Foreskin fibroblast (primary cell): ENCODE measurements at places on chromosomes 6 and 20.

GRCh38 chr6:149362289-149362688 is 37.8 kb upstream of the SUMO4 start:
- no peak for DNase-seq

DNA sequence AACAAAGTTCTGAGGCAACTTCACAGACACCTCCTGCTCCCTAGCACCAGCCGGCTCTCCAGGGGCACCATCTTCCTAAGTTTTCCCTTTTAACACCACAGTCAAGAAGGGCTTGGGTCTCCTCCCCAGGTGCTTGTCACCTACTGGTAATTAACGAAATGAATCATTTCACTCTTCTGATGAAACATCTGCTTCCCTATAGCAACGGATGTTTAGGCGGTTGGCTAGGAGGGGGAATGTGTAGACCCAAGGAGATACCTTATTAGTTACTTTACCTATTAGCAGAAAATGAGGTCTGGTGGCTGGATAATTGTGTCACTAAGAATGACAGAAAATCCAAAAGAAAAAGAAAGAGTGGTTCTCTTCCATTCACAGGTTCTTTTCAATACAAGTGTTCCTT is 46.3 kb upstream of the FABP7 start:
- no peak for DNase-seq

DNA sequence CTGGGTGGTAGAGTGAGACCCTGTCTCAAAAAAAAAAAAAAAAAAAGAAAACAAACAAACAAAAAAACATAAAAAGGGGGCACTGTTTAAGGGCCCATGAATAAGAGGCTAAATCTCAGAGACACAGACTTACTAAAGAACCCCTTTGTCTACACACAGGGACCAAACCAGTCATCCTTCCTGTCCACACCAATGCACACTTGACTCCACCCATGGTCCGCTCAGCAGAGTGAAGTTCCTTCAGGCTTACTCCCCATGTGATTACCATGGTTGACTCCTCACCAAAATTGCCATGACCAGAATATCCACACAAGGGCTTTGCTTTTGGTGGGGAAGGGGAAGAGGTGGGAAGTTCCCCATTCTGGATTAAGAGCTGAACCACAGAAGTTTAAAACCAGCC is 19.4 kb upstream of the REPS1 start:
- DNase-seq = no peak

GRCh38 chr6:27545271-27546046 is 72.6 kb upstream of the ZNF184 start:
- DNase-seq = peak; percentile 75

DNA sequence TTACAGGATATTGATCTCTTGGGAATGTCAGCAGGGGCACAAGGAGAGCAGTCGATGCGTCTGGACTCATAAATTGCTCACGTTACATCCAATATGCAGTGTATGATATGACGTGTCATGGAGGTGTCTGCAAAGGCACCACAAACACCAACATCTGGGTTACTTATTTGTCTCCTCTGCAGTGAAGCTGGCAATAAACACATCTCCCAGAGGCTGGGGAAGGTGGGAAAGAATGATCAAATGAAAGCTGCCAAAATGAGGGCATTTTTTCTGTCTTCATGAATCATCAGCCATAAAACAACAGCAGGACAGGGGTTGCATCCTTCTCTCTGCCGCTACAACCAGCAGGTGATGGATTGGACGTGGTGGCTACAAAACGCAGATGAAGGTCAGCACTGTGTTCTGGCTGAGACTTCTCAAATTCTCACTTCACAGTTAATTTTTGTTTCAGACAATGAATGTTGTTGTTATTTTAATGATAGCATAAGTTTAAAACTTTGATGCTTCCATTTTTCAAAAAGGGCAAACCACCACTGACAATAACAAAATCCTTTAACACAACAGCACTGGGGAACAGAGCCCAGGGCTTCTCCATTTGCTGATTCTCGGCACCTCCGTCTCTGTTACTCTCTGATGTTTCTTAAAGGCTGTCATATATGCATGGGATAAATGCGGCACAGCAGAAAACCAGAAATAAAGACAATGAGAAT is 47.5 kb downstream of the ERMARD start:
- DNase-seq = no peak

DNA sequence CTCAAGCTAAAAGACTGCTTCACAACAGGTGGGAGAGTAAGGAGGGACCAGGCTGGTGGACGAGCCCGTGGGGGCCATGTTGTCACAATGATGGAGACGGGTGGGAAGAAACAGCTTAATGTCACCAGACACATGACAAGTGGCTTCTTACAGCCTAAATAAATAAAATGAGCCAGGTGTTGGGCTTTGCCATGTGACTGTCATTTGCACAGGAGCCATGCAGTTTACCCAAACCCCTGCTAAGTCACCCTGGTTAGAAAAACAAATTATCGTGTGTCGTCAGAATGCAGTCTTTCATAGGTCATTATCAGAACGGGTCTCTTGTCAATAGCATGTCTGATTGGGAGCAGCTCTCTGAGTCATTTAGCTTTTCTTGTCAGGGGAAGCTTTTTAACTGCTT is 18.5 kb downstream of the BTBD3 start:
- DNase-seq = no peak

DNA sequence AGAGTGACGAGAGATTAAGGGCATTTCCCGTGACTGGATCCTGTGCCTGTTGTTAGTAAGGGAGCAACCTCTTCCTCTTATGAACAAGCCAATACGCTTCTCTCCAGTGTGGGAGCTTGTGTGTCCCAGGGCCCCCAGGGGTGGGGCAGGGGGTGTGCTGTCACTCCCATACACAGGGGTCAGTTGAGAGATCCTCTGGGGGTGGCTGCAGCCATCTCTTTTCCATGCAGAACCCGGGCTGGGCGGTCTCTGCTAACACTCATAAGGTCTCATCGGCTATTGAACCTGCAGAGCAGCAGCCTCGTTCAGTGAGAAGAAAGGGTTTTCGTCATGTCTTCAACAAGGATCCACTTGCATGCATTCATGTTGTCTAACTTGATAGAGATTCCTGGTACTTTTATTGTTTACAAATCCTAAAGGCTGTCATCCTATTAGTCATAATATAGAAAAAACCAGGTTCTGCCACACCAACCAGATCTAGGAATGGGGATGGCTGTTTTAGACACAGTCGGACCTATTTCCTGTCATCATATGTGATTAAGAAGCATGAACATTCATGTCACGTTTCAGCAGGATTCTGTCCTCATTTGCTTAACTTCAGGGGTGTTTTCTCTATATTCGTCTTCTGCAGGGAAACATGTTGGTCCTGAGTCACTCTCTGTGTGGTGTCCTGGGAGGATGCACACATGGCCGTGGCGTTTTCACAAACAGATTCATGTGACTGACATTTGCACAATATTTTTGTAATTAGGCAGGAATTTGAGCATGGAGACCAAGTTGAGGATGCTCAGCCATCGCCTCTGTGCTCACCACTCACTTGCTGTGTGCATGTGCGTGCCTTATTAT is 13.3 kb upstream of the THBS2 start:
- DNase-seq = peak; percentile 67
